Kidney glomerular epithelial cell (primary cell): ENCODE measurements at places on chromosomes 5 and 9.

DNA sequence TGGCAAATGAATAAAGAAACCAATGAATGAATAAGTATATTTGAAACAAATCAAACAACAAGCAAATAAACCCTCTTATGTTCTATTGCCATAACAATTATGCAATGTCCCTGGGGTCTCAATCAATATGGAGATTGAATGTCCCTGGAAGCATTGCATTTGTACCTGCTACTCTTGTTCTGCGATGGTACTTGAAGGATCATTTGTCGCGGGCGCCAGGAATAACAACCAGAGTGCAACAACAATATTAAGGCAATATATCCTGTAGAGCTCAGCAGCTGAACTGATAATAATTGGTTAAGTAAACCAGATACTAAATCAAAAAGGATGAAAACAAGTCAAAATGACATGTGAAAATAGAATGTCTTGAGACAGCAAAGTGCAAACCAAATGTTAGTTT, 1001.9 kb upstream of the NUDT12 start:
- DNase-seq = no peak

GRCh38 chr9:92425474-92425873, 1.2 kb upstream of the OMD start:
- DNase-seq = no peak

- no peak for DNase-seq
These were observed 93.1 kb upstream of the TLE1 start for GRCh38 chr9:81782313-81782995.

- DNase-seq = no peak
These were observed 63.4 kb upstream of the WWC1 start for GRCh38 chr5:168227973-168228615.

GRCh38 chr9:15377625-15378540, 44.8 kb upstream of the SNAPC3 start:
- DNase-seq = no peak

GRCh38 chr5:138350563-138350890, 2.0 kb upstream of the KDM3B start:
- DNase-seq = no peak
